ENCODE measurements at places on chromosomes 11 and 22.

- no peak for DNase-seq
Measured at GRCh38 chr11:62721994-62722393, 5.3 kb downstream of the HNRNPUL2 start.

DNA sequence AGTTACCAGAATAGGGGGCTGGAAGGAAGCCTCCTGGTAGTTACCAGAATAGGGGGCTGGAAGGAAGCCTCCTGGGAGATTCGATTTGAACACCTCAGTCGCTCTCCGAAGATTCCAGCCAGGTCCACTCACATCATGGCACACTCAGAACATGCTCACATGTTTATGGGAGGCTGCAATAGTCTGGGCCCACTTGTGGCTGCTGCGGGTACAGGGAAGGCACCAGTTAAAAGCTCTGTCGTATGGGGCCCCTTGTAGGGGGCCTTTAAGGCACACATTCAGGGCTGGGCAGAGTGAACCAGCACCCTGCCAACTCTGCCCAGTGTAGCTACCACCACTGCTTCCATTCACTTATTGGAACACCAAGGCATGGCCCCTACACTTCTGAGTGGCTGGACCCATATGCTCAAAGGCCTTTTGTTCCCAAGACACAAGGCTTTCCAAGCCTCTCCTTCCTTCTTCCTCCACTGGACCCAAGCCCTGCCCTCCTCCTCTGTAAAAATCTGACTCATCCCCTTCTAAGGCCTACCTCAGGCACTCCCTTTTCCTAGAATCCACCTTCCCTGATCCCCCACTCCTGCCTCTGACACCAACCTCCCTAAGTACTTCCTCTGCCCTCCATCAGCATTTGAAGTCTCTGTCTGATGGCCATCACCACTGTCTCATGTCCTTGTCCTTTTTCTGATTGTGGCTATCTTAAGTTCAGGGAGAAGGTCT lies 28.0 kb downstream of the USP35 start:
- no peak for DNase-seq

DNA sequence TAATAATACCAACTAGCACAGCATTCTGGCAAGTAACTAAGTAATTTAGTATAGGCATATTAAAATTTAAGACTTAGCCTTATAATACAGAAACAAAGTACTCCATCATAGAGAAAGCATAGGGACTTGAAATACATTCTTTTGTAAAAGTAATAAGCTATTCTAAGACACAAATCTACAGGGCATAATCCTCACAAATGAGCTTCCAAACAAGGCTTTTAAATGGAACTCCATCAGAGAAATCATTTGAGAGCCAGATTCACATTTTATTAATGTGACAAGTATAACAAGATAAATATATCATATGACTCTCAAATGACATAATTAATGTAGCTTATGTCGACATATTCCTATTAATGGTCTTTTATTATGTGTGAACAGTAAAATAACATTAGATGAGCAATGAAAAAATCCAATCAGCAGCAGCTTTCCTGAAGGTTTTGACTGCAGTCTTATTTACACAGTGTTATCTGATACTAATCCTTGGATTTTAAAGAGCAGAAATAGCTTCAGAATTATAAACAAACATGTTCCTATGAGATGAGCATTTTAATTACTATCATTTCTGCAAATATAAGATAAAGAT lies 241.4 kb downstream of the TTC28 start:
- DNase-seq = no peak

- DNase-seq = peak; percentile 10
Measured at GRCh38 chr22:25202290-25202921, 2.7 kb downstream of the CRYBB3 start.

- peak; percentile 98 for DNase-seq
Measured at GRCh38 chr11:57778318-57779037, 16.9 kb downstream of the CTNND1 start.

- no peak for DNase-seq
Measured at GRCh38 chr22:24816806-24817205, 10.8 kb downstream of the SGSM1 start.

DNA sequence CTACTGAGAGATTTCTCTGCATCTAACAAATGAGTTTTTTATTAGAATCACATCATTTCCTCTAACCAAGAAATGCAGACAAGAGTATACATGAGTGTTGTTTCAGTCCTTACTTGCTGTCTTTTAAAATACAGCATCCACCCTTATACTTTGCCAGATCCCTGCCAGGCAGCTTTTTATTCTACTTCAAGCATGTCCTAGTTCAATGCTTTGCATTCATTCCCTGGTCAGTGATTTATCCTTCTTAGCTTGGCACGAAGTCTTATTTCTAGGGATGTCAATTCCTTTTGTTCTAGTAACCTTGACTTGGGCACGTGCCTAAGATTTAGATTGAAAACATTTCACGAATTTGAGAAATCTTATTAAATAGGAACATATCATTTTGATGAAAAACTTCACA lies 307.2 kb upstream of the MPPED2 start:
- DNase-seq = no peak

- DNase-seq = no peak
Measured at GRCh38 chr11:1351278-1351937, 38.3 kb upstream of the BRSK2 start.

DNA sequence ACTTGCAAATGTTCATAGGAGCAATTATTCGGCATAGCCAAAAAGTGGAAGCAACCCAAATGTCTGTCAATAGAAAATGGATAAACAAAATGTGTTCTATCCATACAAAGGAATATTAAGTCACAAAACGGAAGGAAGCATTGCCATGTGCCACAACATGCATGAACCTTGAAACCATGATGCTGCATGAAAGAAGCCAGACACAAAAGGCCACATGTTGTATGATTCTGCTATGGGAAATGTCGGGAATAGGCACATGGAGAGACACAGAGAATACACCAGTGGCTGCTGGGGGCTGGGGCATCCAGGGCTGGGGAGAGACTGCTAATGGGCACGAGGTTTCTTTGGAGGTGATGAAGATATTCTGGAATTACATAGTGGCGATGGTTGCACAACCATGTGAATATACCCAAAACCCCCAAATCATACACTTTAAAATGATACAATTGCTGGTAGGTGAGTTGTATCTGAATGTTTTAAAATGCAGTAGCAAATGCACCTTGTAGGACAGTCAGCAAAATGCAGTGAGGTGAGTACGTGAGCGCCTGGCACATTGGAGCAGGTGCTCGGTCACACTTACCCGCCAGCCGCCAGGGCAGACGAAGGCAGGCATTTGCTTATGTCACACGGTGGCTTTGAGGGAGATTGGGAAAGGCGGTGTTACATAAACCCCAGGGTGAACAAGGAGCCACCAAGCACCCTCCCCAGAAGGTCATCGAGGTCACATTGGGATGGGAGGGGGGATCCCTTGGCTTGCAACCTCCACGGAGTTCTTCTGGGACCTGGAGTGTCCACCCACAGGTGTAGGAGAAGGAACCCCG lies 6.3 kb upstream of the OSM start:
- no peak for DNase-seq

DNA sequence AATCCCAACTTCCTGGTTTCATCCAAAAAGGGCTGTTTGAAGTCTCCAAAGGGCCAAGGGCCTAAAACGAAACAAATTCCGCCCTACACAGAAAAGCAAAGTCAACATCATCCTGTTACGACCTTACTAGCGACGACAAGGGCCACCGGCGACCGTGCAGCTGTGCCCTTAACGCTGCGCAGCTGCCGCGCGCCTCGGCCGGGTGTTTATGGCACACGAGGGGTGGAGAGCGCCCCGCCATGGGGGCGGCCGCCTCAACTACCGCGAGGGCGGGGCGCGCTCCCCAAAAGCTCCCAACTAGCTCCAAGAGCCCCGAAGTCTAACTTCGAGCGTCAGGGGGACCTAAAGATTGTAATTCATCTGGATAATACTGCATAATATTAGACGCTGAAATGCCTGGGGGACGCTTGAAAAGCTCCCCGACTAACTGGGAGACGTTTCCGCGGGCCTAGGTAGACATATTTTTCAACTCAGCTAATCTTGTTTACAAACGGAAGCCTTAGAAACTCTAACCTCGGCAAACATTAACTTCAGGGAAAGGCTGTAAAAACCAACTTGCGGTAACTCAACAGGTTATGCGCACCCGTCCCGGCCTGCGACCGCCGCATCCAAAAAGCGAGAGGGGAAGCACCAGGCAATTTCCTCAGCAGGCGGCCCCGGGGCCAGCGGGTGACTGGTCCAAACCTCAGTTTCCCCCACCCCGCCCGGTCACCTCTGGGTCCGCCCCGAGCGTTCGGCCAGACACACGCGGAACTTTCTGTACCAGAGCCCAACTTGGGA lies 694 bp downstream of the TMEM123 start:
- DNase-seq = no peak

DNA sequence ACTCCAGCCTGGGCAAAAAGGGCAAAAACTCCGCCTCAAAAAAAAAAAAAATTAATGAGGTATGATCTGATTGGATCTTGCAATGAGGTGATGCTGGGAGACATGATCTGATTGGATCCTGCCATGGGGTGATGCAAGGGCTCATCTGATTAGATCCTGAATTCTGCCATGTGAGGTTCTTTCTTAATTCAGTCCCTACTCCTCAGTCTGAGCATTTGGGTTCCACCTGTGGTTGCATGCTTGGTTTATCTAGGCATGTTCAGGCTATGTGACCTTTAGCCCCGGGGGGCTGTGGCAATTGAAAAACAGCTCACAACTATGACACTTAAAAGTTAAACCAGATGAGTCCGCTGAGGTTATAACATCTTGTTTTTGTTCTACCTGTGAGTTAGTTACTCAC lies 4.8 kb upstream of the TRIM6 start:
- DNase-seq = no peak

DNA sequence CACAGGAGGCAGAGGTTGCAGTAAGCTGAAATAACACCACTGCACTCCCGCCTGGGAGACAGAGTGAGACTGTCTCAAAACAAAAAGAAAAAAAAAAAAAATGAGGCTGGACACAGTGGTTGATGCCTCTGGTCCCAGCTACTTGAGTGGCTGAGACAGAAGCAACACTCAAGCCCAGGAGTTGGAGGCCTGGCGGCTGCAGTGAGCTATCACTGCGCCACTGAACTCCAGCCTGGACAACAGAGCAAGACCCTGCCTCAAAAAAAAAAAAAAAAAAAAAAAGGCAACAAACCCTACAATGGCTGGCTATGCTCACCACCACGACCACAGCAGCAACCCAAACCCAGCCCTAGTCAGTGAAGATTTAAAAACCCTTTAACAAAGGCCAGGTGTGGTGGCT lies 8.2 kb downstream of the NAP1L4 start:
- no peak for DNase-seq

- no peak for DNase-seq
Measured at GRCh38 chr11:17683377-17684161, 35.8 kb upstream of the MYOD1 start.

DNA sequence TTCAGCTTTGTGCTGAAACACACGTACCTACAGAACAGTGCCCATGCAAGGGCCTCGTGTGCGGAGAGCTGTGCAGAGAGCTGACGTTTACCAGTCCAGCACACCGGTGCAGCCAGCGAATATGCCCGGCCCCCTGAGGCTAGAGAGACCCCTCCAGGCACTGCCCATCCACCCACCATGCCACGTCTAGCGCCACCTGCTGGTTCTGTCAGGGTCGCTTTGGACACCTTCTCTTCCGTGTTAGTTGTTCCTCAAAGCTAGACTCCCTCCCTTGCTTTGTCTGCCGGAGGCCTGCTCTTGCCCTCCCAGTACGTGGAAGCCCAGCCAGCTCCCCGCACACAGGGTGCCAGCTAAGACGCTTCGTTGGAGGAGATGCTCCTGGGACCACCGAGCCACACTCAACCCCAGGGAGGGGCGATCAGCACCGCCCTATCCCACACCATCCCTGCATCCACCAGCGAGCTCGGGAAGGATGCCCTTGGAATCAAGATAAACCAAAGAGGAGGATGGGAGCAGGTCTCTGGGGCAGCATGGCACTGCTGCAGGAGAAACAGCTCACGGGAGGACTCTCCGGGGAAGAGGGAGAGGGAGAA lies 43.4 kb downstream of the CPT1A start:
- no peak for DNase-seq

DNA sequence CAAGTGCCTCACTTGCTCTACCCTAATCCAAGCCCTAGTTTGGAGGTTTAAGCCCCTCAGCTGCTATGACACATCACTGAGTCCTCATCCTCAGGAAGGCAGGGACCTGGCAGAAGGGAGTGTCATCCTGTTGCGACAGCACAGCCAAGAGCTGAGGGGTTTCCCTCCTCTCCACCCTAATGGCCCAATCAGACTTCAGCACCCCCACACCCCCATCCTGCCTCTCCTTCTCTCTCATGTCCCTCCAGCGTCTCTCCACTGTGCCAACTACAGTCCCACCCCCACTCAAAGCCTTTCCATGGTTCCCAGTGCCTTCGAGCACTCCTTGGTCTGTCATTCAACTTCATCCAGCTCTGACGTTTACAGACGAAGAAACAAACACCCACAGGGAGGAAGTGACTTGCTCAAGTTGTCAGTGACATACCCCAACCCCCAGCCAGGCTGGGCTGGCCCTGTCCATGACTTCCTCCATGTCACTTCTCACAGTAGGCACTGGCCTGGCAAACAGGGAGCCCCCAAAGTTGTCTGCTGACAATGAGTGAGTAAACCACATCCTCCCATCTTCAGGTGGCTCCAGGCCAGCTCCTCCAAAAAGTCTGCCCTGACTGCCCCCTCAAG lies 15.6 kb downstream of the ARAP1 start:
- no peak for DNase-seq

- no peak for DNase-seq
Measured at GRCh38 chr11:37718431-37718999, 1120.5 kb upstream of the RAG2 start.

DNA sequence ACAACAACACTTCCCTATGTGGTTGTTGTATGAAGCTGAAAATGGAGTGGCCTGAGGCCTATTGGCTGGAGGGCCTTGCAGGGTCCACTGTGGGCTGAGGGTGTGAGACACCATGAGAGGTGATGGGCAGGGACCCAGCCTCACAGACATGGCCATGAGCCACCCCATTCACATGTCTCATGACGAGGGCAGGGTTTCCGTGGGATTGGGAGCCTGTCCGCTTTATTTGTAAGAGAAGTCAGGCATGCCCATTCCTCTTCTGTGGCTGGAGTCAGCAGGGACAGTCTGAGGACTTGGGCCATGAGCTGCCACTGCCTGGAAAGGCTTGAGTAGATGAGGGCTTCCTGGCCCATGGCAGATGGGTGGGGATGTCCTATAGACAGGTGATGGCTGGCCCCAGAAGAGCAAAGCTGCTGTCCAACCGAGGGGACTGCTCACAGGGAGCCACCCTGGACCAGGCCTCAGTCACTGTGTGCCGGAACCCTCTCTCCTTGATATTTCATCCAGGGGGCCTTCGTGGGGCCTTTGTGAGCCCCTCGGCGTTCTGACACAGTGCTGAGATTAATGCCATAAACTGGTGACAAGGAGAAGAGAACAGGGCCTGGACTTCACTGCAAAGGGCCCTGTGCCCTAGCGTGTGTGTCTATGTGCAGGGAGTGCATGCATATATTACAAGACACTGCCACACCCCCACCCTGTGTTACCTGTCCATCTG lies 971.9 kb downstream of the BRD1 start:
- no peak for DNase-seq

Measured in fibroblast of skin of left quadriceps (primary cell).